Posterior cingulate gyrus (tissue), 11 donors: ENCODE measurements at places on chromosomes 1 and 21.
A peak's percentile ranks its signal among the peaks of the same experiment; 100 is the strongest.

DNA sequence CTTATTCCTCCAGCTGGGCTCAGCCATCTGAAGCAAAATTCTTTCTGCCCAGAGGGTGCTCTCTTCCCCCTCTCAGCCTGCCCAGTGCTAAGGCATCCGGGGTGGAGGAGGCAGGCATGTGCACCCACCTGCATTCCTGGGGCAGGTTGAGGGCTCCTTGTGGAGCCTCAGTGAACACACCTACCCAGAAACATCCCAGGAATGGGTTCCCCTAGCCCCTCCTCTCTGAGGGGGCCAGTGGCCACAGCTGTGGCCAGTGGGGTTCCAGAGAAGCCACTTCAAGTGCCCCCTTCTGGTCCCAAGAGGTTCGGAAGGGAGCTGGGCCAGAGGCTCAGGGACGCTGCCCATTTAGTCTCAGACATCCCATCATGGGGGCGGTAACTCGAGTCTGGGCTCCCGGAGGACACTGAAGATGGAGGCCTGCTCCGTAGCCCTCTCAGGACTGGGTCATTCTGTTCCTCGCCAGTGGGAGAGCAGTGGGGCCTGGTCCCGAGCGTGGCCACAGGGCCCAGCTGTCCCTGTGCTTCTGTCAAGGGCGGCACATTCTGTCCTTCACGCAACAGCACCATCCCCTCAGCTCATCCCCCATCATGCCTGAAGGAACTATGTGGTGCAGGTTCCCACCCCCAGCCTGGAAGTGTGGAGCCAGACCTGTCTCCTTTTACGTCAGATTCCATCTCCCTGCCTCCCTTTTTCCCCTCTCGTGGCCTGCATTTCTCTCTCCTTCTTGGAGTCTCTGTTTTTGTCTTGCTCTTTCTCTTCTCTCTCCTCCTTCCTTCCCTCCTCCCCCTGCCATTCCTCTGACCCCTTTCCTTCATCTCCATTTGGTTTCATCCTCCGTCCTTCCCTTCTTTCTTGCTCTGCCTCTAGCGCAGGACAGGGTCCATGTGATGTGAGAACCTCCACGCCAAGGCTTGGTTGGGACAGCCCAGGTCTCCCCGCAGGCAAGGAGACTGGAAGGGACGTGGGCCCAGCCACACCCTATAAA, 49.6 kb upstream of the KDM4A start:
- no peak for DNase-seq

DNA sequence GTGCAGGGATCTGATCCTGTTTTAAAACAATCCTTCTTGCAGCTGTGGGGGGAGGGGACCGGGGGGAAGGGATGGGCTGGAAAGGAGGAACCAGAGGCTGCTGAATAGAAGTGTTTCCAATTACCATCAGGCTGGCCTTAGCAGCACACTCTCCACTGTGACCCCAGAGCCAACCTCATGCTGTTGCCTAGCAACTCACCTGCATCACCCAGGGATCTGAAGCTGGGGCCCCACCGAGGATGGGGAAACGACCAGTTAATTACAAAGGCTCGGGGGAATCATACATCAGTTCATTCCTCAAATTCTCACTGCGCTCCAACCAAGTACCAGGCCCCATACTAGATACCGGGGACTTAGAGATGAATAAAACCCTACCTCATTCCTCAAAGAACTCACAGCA, 11.9 kb upstream of the GPX7 start:
- no peak for DNase-seq

GRCh38 chr21:44594406-44594916, 2.2 kb upstream of the KRTAP10-6 start:
- no peak for DNase-seq

DNA sequence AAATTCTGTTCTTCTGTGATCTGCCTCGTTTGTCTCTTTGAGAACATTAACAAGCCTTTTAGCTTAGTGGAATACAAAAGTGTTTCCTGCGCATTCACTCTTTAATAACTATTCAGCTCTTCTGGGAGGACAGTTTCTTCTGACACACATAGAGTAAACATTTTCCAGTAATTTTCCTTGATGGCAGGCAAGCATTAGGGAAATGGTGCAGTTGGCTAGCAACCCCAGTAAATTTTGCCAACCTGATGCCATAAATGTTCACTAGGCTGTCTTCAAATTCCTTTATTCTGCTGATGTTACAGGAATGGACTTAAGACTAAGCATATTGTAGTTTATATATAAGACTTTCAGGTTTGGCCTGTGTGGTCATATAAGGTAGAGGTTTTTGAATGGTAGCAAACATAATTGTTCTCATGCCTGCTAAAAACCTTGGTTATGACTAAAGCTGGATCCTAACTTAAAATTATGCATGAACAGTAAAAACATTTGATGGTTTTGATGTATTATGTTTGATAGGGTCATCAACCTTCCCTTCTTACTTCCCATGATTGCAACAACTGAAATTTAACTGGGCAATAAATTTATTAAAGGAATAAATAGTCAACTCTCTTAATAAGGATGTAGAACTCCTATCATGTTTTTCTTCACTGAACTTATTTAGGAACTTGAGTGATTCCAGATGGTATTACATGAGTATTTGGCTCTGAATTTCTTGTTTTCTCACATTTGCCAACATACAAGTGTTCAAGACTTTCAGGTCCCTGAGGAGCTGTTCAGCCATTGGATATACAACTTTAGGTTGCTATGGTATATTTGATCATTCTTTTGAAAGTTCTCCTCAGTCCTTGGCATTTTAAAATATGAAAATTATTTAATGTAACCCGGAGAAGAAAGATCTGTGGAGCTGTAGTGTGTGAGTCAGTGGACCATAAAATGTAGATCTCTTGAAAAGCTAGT, 223.4 kb downstream of the FMN2 start:
- DNase-seq: no peak

- DNase-seq: no peak
Observed at GRCh38 chr1:180560200-180560867, 1.6 kb downstream of the OVAAL start.

- no peak for DNase-seq
Observed at GRCh38 chr1:17696417-17697301, 58.5 kb upstream of the ACTL8 start.

- DNase-seq: no peak
Observed at GRCh38 chr1:26539722-26540121, 10.2 kb downstream of the RPS6KA1 start.

- DNase-seq: no peak
Observed at GRCh38 chr1:31580513-31580870, 4.2 kb downstream of the TINAGL1 start.

DNA sequence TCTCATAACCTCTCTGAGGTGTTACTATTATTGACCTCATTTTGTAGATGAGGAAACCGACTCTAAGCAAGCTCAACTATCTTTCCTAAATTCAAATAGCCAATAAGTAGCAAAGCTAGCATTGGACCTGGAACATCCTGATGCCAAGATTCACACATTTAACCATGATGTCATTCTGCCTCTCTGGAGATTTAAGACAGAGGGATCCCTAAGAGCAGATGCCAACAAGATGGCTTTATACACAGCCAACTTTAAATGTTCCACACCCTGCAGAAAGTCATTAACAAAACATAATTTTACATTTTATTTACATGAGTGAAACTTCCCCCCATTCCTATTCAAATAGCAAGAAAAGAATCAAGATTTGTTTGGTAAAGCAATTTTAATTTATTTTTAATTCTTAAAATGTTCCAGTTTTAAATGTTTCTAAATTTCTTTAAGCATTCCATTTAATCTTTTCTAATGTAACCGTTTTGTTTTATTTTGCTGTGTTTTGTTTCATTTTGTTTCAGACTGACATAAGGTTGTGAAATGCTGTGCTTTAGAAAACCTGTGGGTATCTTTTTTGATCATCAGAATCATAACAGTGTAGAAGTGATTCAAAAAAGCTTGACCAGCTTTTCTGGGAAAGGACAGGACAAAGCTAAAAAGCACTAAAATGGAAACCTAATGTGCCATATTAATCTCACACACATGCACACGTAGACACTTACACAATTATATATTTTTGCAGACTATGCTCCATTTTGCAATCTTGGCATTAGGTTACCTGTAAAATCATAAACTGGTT, 7.6 kb upstream of the VAV3 start:
- no peak for DNase-seq

DNA sequence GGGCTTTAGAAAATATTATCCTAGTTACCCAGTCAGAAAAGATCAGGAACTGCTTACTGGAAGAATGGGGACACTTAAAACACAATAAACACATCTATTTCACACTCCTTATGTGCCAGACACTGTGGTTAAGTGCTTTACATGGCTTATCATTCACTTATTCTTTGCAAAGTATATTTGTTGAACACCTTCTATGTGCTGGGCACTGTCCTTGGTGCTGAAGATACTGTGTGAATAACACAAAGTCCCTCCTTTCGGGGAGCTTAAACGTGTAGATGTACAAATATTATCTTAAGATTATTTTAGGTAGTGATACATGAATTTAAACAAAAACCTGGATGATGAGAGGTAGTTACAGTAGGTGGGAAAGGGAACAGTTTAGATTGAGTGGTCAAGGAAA, 169.3 kb downstream of the ST6GALNAC5 start:
- DNase-seq: no peak

DNA sequence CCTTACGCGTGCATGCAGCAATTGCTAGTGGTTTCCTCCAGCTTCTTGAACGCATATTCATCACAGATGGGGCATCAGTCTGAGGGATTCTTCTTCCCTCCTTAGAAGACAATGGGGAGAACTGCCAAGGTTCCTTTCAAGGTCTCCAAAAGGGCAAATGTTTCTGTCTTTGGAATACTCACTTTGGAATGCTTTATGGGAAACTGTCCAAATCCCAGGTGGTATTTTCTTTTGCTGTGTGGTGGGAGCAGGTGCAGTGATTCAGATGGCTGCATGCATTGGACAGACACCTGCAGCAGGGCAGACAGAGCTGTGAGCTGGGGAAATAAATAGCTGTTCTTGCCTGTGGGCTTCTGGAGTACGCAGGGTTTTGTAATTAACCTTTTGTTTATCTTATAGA, 40.5 kb downstream of the URB2 start:
- DNase-seq: no peak

GRCh38 chr1:36869826-36870225, 164.5 kb downstream of the GRIK3 start:
- DNase-seq: no peak

- DNase-seq: no peak
Observed at GRCh38 chr1:47226839-47227215, 5.2 kb downstream of the TAL1 start.

DNA sequence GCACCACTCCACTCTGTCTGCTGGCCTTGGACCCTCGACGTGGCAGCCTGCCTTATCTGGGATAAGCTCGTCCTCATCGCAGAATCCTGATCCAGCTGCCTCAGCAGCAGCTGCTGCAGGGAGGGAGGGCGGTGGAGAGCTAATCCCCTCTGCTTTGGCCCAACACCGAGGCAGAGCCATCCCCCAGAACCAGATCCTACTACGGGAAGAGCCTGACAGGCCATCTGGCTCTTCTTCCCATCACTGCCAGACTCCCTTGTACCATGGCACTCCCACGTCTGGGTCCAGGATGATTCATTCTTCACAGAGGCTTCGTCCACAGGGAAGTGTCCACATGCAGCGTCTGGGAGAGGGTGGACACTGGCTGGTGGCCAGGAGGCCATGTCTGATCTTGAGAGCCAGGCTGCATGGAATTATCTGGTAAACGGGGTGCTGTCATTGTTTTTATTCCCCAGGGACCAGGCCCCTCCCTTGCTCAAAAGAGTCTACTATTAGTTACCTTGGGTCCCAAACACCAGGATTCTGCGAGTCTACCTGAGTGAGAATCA, 14.6 kb upstream of the PKP1 start:
- DNase-seq: no peak

- no peak for DNase-seq
Observed at GRCh38 chr1:204659056-204659455, 26.5 kb downstream of the LRRN2 start.

DNA sequence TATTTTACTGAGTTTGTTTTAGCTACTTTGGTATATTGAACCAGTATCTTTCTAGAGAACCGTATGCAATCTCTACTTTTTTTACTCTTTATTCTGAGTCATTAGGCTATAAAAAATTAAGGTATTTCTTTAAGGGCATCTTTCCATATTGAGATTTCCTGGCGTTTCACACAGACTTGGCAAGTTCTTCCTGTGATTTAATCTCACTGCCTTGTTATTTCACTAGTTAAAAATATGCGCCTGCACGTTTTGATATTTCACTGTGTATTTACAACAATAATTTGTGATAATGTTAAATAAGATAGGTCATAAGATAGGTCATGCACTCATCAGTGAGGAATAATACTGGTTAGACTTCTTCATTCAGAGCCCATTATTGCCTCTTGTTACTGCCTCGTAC, 16.2 kb upstream of the CR1L start:
- DNase-seq: no peak

DNA sequence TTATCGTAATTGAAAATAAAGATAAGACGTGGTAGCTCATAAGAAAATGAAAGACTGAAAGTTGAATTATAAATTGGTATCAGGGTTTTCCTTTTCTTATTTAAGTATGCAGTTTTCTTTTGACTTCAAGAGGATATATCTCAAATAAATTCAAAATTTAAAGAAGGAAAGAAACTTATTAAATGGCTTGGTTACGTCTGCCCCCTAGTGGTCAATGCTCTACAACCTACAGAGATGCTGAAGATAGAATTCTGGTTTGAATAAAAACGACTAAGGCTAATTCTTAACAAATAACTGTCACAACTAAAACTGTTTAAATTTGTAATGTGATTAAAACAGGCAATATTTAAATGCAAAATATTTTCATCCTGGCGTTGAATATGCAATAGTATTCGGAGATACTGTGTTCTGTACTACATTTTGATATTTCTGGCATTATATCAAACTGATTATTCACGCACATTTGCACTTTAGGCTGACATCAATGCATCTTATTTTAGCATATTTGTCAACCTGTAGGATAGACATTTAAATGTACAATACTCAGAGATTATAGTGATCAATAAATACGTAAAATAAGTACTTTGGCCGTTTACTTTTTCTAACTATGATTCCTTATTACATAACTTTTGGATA, 26.8 kb downstream of the IFI44 start:
- peak; percentile 44 for DNase-seq

DNA sequence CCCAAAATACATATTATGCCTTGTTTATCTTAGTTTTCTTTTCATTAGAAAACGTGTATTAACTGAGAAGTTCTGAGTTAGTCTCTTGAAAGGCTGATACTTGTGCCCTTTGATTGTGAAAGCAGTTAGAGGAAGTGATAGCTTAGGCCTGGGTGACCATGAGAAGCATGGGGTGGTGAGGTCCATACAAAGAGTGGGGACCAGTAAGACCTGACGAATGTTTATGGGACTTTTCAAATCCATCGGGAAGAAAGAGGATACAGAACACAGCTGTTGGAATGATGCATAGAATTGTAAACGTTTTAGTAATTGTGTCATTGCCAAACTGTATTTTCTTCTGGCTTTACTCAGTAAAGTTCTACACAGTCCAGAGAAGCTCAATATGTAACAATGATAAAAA, 259.8 kb downstream of the LMO4 start:
- no peak for DNase-seq

DNA sequence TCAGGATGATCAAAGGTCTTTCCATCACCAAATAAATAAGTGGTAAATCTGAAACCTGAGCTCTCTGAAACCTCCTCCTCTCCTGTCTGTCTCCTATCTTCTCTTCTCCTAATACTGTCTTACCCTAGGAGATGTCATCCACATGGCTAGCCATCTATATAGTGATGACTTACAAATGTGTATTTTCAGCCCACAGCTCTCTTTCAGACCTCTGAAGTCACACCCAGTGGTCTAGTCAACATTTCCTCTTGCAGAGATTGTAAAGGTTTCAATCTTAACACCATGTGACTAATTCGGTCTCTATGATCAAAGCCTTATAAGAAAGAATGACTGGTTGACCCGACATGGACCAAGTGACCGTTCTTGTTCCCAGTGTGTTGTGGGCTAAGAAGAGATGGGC, 63.1 kb upstream of the DPT start:
- DNase-seq: no peak
